Effector memory CD4-positive, alpha-beta T cell (primary cell): ENCODE measurements at places on chromosomes 2 and 18.
A peak's percentile ranks its signal among the peaks of the same experiment; 100 is the strongest.

DNA sequence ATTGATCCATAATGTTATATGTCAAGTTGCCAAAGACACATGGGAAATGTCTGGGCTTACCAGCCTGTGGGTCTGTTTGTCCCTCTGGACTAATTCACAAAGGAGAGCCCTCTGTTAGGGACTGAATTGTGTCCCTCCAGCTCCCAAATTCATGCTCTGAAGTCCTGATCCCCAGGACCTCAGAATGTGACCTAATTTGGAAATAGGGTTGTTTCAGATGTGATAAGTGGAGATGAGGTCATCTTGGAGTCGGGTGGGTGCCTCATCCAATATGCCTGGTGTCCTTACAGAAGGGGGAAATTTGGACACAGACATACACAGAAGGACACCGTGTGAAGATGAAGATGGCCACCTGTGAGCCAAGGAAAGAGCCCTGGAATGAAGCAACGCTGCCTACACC lies 41.4 kb upstream of the ROCK2 start:
- no peak for DNase-seq
- H3K4me3 ChIP-seq = no peak overlapping the region
- no peaks in the 10 kb centered on the region for H3K36me3 ChIP-seq
- no peak overlapping the region for H3K27ac ChIP-seq
- H3K27me3 ChIP-seq = no peaks in the 10 kb centered on the region
- H3K4me1 ChIP-seq = no peaks in the 10 kb centered on the region

DNA sequence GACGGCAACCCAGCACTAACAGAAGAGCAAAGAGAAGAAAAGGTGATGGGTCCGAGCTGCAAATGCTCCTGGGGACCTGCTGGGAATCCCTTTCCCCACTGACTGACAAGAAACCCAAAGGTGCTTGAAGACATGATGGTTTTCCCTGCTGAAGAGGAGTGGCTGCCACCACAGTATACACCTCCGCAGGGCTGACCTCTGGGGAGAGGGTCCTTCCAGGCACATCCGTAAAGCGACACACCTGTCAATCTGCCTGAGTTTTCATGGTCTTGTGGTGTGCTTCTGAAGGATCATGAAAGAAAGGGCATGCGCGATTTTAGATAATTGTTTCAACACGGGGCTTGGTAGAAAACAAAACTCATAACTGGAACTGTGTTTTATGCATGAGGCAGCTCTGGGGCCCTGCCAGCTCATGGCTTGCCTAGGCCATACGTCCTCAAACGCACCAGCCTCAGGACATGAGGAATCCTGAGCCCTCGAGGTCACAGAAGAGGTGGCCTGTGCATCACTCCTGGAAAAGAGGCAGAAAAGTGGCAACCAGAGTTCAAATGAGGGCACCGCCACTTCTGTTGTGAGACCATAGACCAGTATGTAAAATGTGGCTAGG lies 51.8 kb downstream of the SERTAD2 start:
- H3K27ac ChIP-seq = no peak overlapping the region
- no peak overlapping the region for H3K4me3 ChIP-seq
- H3K27me3 ChIP-seq = no peaks in the 10 kb centered on the region
- DNase-seq = no peak
- H3K36me3 ChIP-seq = no peaks in the 10 kb centered on the region
- no peaks in the 10 kb centered on the region for H3K4me1 ChIP-seq

DNA sequence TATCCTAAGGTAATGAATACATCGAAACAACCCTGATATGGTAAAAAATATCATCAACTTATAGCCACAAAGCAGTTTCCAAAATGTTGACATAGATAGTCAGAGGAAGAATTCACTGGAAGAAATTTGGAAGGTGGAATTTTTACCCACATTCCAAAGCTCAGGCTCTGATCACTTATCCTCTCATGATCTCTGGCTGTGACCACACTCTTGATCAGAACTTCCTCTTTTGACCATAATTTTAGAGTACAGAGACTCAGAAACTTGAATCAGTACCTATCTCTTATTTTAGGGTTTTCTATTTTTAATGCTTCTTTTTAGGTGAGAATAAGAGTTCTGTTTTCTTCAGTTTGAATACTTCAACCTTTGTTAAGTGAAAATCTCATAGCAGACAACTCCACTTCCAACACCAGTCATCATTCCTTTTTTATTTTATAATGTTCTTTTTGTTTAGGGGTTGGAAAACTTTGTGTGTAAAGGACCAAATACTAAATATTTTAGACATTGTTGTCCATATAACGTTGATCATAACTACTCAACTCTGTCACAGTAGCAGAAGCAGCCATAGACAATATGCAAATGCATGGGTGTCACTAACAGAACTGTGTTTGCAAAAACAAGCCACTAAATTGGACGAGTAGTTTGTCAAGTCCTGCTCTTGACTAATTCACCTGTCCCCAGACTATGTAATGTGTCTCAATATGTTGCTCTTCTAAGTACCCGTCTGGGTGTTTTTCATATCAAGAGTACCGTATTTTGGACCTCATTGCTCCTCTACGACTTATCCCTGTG lies 891.6 kb upstream of the CRIM1 start:
- H3K4me3 ChIP-seq = no peak overlapping the region
- DNase-seq = no peak
- no peak overlapping the region for H3K27ac ChIP-seq
- no peaks in the 10 kb centered on the region for H3K4me1 ChIP-seq

- DNase-seq = no peak
- no peak overlapping the region for H3K4me3 ChIP-seq
- no peaks in the 10 kb centered on the region for H3K36me3 ChIP-seq
- no peaks in the 10 kb centered on the region for H3K4me1 ChIP-seq
- H3K27me3 ChIP-seq = no peaks in the 10 kb centered on the region
Observed at GRCh38 chr2:172782506-172783164, 47.0 kb downstream of the RAPGEF4 start.

GRCh38 chr18:49904871-49905555 lies 91.7 kb upstream of the ACAA2 start:
- no peak for DNase-seq
- H3K4me3 ChIP-seq = no peak overlapping the region
- H3K4me1 ChIP-seq = no peaks in the 10 kb centered on the region

DNA sequence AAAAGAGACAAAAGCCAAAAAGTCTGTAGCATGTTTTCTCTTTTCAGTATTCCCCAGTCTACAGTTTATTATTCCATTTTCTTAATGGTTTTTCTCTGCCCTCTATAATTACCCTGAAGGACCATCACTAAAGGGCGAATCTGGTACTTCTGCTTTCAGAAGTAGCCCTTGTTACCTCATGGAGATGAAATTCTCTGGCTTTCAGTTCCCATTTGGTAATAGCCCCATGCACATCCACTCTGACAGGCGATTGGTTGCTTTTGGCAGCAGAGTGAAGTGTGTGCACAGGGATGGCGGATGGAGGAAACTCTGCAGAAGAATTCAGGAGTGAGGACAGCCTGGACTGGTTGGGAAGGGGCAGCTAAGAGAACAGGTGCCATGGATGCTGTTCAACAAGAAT lies 66.3 kb upstream of the NABP1 start:
- no peak overlapping the region for H3K27ac ChIP-seq
- no peaks in the 10 kb centered on the region for H3K27me3 ChIP-seq
- H3K4me1 ChIP-seq = no peaks in the 10 kb centered on the region
- no peak overlapping the region for H3K4me3 ChIP-seq
- DNase-seq = no peak

DNA sequence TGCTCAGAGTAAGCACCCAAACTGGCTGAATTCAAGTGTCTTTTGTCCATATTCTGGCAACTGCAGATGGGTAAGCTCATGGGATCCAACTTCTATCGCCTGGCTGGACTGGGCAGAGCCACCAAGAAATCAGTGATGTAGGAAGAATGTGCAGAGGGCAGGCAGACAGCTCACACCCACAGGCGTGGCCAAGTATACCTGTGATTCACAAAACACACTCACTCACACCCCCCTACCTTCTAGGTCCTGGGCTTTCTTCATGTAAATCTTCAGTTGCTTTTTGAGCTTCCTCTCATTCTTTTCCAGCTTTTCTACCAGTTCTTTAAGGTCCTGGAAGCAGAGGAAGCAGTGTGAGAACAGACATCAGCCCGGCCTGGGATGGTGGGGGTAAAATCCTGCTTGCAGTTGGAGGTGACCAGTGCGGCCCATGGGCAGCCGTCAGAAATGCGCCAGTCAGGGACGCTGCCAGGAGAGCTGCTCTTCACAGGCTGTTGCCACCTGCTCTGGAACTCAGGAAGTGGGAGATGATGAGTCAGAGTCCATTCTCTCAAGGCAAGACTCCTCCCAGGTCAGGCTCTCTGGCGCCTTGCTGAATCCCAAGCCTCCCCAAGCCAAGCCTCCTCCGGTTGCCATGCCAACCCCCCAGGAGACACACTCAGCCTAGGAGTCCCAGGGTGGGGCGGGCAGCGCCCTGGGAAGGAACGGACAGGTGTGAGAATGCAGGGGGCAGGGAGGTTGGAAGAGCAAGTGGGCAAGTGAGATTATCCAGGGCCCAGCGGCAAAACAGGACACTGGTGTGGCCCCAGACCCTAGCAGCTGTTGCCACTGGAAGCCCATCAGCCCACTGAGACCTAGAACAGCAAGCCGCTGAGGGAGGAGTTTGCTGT lies 36.2 kb upstream of the ACAA2 start:
- no peak overlapping the region for H3K27ac ChIP-seq
- H3K36me3 ChIP-seq = no peaks in the 10 kb centered on the region
- no peaks in the 10 kb centered on the region for H3K27me3 ChIP-seq
- H3K4me3 ChIP-seq = no peak overlapping the region
- H3K4me1 ChIP-seq = no peaks in the 10 kb centered on the region
- no peak for DNase-seq

DNA sequence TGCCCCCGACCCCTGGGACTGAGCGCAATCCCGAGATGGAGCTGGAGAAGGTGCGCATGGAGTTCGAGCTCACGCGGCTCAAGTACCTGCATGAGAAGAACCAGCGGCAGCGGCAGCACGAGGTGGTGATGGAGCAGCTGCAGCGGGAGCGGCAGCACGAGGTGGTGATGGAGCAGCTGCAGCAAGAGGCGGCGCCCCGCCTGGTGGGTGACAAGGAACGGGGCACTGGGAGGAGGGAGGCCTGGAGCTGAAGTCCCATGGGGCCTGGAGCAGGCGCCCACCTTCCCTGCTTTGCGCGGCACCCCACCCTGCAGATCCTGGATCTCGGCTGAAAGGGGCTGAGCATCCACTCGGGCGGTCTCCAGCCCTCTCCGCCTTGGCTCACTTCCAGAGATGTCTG lies 1.2 kb downstream of the TMEM247 start:
- H3K4me1 ChIP-seq = peaks cover 6% of the 10 kb centered on the region
- H3K27ac ChIP-seq = no peak overlapping the region
- no peak for DNase-seq
- no peaks in the 10 kb centered on the region for H3K27me3 ChIP-seq
- H3K36me3 ChIP-seq = no peaks in the 10 kb centered on the region

DNA sequence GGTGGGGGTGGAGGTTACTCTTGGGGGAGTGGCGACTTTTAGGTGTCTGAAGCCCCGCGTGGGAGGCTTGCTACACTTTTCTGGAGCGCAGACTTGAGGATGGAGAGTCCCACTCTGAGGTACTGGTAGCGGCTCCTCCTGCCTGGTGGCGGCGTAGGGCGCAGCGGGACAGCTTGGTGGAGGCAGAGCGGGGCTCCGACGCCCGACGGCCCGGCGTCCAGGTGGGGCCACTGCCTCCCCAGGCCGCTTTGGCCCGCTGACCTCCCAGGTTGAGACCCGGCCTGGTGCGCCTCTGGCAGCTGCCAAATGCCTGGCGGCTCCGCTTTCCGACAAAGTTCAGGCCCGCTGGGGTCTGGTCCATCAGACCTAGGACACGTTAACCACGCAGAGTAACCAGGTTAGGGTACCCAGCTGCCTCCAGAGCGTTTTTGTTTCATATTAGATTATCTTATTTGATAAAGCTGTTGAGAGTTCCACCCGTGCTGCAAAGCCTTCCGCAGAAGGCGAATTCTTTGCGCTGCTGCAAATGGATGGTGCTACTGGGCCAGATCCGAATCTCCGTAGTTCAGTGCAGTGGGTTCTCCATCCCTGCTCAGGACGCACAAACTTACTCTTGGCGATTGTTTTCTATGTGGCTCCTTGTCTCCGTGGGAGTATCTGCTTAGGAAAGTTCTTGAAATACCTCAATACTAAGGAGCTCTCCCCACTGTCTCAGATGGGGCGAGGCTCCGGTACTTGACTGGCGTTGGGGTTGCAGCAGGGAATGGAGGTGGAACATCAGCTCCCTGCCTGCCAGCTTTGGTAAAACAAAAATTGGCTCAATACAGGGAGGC lies 405.9 kb downstream of the XIRP2 start:
- H3K4me3 ChIP-seq = peak overlapping the region; percentile 11
- no peak overlapping the region for H3K27ac ChIP-seq
- H3K36me3 ChIP-seq = no peaks in the 10 kb centered on the region
- DNase-seq = no peak

GRCh38 chr2:240298117-240298790 lies 137.2 kb upstream of the GPC1 start:
- no peak for DNase-seq
- H3K36me3 ChIP-seq = no peaks in the 10 kb centered on the region

- DNase-seq = no peak
- no peaks in the 10 kb centered on the region for H3K27me3 ChIP-seq
- no peaks in the 10 kb centered on the region for H3K4me1 ChIP-seq
Observed at GRCh38 chr2:171807119-171807518, 86.9 kb downstream of the SLC25A12 start.

GRCh38 chr2:177799531-177799930 lies 273.0 kb downstream of the PDE11A start:
- H3K36me3 ChIP-seq = no peaks in the 10 kb centered on the region
- peaks cover 5% of the 10 kb centered on the region for H3K27me3 ChIP-seq
- no peak overlapping the region for H3K27ac ChIP-seq

- H3K4me1 ChIP-seq = no peaks in the 10 kb centered on the region
- H3K27ac ChIP-seq = no peak overlapping the region
- no peaks in the 10 kb centered on the region for H3K27me3 ChIP-seq
Observed at GRCh38 chr18:38993342-38993741, 1427.7 kb upstream of the CELF4 start.

DNA sequence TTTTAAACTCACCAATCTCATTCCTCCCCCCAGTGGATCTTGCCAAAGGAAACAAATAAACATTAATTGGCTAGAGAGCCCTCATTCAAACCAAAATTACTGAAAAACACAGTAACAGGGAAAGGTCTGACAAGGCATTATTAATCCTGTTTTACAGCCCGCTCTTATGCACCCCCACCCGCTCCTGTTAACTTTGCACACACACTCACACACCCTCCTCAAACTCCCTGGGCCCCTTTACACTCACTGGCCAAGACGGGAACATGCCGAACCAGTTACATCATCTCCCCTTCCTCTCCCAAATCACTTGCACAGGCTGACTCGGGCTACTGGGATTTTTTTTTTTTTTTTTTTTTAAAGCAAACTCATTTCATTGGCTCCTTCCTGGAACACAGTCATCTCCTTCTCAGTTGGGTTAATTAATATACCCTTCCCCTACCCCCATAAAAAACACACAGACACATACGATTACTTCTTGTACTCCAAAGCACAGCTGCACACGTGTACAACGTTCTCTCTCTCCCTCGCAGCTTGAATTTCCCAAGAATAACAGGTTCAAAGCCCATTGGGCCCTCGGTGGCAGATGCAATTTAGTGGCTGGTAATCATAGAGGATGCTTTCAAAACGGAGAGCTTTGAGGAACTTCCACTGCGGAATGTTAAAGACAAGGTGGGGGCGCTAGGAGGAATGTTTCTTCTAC lies 31.8 kb downstream of the KLF7 start:
- H3K27me3 ChIP-seq = no peaks in the 10 kb centered on the region
- no peak for DNase-seq
- H3K4me1 ChIP-seq = peaks cover 13% of the 10 kb centered on the region
- H3K36me3 ChIP-seq = no peaks in the 10 kb centered on the region
- H3K27ac ChIP-seq = no peak overlapping the region

- DNase-seq = no peak
- no peak overlapping the region for H3K27ac ChIP-seq
Observed at GRCh38 chr2:76268902-76269620, 558.3 kb upstream of the GCFC2 start.
